ENCODE measurements at places on chromosomes 1 and 21.
A peak's percentile ranks its signal among the peaks of the same experiment; 100 is the strongest.

GRCh38 chr1:117070124-117070523 lies 10.0 kb downstream of the TTF2 start:
- no peak for DNase-seq

DNA sequence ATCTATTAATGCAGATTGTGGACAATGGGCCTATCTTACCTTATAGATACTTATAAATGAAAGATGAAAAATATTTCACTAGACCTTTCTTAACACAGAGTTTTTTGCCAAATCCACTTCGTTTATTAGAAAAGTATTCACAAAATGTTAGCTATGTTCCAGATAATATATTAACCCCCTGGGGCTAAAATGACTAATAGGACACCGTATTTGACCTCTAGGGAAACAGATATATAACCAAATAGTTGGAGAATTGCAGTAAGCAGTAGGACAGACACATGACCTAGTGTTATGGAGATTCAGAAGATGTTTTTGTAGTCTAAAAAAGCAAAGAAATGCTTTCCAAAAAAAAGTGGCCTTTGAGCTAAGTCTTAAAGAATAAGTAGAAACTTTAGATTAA lies 106.9 kb downstream of the SEC16B start:
- DNase-seq: no peak

- no peak for DNase-seq
Observed at GRCh38 chr1:188700116-188700515, 1777.5 kb downstream of the BRINP3 start.

- DNase-seq: peak; percentile 100
Observed at GRCh38 chr1:11842154-11843041, 5.2 kb downstream of the NPPA start.

GRCh38 chr1:207091200-207091908 lies 2.7 kb downstream of the C4BPB start:
- DNase-seq: no peak

DNA sequence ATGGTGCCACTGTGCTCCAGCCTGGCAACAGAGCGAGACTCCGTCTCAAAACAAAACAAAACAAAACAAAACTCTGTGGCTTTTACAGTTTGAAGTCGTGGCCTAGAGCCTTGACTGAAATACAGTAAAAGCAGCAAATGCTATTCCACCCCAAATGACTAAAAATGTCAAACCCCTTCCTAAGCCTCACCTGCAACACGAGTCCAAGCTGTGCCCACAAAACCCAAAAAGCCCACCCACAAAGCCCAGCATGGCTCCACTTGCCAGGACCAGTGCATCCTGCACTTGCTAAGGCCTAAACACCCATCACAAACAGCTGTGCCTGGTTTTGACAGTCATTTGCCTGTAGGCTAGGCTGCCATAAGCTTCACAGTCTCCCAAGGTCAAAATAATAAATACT lies 21.3 kb downstream of the VAV3 start:
- no peak for DNase-seq

DNA sequence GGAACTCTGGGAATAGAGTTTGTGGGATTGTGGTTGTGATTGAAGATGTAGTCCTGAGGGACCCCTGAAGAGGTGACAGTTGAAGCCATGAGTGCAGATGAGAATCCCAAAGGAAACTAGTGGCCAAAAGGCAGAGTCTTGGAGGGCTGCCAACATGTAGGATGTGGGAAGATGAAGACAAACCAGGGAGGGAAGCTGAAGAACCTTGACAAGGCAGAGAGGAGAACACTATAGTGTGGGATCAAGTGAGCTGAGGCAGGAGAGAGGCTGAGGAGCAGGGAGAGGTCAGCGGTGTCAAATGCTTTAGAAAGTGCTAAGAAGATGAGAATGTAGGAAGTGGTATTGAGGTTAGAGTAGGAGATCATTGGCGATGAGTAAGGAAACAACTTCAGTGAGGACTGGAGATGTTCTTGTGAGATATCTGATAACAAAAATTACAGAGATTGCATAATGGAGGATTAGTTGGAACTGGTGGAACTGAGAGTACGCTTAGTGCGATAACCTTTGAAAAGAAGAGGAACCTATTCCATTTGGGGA lies 88.5 kb upstream of the VCAM1 start:
- DNase-seq: peak; percentile 74
